COLO829 (cell line): ENCODE measurements at places on chromosomes 2 and 18.

DNA sequence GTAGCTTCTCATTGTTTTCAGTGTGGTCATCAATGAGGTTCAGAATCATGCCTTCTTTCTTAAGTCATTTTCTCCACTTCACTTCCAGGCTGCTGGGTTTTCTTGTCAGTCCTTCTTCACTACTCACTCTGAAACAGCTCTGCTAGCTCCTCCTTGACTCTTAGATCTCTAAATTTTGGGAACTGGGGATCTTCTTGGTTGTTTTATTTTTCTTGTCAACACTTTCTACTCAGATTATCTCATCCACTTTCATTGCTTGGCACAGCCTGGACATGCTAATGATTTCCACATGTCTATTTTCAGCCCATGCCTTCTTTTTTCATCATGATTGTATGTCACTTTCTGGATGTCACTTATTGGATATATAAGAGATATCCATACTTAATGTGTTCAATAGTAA lies 517.8 kb upstream of the DSEL start:
- no peak for DNase-seq

DNA sequence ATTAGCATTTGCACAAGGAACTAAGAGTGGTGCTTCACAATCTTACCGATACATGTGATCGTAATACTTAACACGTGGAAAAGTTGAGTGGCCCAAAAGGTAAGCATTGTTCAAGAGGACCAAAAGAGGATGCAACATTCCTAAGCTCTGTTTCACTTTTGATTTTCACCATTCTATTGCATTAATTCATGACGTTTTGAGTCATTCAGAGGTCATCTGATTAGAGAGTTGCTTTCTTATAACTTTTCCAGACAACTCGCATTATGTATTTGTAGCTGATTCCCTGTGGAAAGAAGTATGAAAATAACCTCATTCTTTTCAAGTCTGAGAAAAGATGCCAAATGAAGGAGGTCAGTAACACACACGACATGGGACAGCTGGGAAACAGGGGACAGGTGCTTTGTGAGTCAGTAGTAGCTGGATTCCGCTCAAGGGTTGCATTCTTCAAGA lies 344.4 kb downstream of the RND3 start:
- DNase-seq: no peak

DNA sequence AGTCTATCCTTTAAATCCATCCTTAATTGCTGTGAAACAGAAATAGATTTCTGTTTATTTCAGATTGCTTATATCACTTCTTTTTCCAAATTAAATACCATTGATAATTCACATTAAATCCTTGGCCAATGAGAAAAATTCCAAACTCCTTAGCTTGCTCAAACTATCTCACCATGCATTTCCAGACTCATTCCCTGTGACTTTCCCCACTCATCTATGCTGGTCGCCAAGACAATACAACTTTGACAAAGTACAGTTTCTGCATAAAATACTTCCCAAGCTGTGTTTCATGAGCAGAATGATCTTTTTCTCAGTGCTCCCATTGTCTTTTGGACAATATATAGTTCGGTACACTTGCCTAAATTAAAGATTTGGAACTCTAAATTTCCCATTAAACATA lies 575.6 kb downstream of the CPS1 start:
- DNase-seq: no peak

DNA sequence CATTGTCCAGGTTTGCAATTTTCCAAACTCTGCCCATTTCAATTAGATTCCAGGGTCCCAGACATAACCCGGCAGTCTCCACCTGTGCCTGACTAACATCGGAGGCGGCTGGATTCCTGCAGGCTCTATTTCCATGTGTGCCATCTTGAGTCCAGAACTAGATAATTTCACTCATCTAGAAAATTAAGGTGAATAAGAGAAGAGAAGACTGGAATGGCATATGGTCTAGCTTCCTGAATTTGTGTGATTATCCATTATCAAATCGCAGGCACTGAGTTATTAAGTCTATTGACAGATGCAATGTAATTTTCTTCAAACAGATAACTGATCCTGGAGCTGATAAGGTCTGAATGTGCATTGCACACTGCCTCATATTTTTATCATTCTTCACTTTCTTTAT lies 305.2 kb downstream of the ETAA1 start:
- no peak for DNase-seq

DNA sequence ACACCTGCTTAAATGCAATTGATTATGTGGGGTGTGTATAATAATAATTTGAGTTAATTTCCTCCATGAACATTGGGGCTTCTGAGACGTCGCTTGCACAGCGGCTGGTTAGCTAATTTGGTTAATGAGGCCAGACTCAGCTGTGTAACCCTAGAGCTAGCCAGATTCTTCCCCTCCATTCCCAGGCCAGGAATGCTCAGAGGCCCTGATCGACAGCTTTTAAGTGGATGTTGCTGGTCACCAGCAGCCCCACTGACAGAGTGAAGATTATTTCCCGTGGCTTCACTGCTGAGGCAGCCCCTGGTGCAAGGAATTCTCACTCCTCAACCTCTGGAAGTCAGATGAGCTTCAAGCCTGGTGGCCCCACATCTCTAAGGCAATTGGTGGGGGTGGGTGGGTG lies 12.4 kb upstream of the EPAS1 start:
- DNase-seq: no peak

- DNase-seq: no peak
Observed at GRCh38 chr18:68431922-68432198, 283.0 kb downstream of the TMX3 start.

DNA sequence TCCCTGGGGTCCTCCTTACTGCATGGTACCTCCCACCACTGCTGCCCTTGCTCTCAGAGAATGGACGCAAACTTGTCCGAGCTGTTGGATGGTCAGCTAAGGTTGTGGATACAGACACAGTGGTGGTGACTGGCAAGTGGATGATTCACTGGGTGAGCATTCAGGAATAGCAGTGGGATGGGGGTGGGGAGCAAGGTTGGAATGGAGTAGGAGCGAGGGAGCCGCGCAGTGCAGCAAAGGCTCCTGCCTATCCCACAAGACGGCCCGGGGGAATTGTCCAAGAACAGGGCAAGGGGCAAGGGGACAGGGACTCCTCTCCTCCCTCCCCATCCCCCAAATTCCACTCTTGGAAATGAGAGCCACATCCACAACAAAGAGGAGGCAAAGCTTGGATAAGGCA lies 102.2 kb downstream of the PIEZO2 start:
- no peak for DNase-seq

- DNase-seq: no peak
Observed at GRCh38 chr2:175730050-175730449, 272.0 kb downstream of the LNPK start.

DNA sequence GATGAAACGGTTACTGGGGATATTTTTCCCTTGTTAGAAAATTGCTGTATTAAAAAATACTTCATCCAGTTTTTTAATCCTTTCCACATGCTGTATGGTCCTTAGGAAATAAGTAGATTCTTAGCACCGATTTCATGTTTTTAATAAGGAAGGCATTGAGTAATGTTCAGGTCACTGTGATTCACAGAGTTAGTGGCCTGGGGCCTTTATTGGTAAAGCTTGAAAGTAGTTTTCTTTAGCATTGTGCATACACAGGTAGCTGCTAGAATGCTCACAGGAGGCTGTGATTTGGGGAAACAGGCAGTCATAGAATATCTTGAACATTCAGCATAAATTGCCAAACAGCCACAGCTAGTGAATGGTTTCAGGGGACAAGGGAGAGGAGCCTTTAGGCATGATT lies 79.8 kb downstream of the XRCC5 start:
- no peak for DNase-seq

GRCh38 chr18:2049986-2050385 lies 521.3 kb downstream of the METTL4 start:
- no peak for DNase-seq

DNA sequence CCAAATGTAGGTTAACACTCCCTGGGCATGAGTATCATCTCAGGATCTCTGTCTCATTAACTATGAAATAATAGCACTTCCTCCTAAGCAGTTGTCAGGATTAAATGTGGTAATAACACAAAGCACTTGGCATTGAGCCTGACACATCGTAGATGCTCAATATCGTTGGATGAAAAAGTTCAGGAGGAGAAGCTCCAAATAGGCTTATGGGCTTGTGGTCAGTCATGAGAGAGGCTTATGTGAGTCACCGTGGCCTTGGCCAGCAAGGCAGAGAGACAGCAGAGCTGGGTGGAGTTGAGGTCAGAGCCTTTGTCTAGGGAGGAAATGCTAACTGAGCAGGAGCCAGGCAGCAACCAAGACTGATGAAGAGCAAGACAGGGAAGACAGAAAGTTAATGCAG lies 68.3 kb upstream of the PPM1B start:
- DNase-seq: peak; percentile 50

GRCh38 chr18:23694637-23695430 lies 5.6 kb downstream of the LAMA3 start:
- no peak for DNase-seq

GRCh38 chr2:180143633-180144337 lies 136.7 kb upstream of the CWC22 start:
- no peak for DNase-seq

GRCh38 chr2:171939743-171940071 lies 17.4 kb downstream of the HAT1 start:
- no peak for DNase-seq

DNA sequence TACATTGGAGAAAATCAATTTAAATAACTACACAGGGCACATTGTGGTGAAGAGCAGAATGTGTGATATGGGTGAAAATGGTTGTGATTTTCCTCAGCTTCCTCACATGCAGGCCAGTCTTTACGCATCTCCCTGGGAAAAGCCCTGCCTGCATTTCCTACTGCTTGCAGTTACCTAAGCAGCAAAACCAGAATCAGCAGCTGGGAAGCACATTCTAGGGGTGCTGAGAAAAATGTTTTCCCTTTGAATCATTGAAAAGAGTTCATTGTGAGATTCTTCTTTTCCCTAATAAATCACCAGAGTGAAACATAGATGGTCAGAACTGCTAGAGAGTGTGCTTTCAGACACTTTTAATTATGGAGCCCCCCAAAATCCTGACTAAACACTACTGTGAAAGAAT lies 656.0 kb downstream of the TDRD15 start:
- DNase-seq: no peak

GRCh38 chr18:10928772-10929373 lies 220.5 kb downstream of the PIEZO2 start:
- no peak for DNase-seq

- no peak for DNase-seq
Observed at GRCh38 chr2:172928756-172929155, 146.9 kb upstream of the MAP3K20 start.

DNA sequence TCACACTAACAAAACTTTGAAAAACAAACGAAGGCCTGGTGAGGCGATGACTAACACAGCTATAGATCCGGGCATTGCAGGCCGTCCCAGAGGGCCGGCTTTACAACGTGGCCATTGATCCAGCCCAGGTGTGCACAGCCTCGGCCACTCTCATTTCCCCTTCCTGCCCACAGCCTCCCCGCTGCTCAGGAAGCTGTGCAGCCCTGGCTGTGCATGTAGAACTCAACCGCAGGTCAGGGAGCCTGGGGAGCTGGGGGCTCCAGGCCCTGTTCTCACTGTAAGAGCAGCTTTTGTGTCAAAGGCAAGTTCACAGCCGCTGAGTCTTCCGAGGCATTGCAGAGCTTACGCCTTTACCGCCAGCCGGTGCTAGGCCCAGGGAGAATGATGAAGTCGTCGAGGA lies 87.2 kb downstream of the LONRF2 start:
- no peak for DNase-seq

- DNase-seq: no peak
Observed at GRCh38 chr2:119232666-119232993, 9.0 kb downstream of the STEAP3 start.

DNA sequence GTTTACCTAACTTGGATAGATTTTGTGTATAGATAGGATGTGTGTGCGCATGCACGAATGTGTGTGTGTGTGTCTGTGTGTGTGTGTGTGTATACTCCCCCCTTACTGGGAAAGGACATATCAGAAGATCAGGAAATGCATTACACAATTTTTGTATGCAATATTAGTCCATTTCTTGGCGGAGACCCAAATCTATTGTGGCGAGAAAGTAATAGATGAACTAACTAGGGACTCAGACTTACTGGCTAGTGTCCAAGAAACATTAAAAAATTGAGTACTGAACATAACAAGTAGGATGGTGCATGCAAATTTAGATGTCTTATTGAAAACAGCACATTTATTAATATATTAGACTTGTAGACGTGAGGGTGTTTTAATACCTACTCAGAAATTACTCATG lies 1036.5 kb upstream of the FANCL start:
- no peak for DNase-seq

DNA sequence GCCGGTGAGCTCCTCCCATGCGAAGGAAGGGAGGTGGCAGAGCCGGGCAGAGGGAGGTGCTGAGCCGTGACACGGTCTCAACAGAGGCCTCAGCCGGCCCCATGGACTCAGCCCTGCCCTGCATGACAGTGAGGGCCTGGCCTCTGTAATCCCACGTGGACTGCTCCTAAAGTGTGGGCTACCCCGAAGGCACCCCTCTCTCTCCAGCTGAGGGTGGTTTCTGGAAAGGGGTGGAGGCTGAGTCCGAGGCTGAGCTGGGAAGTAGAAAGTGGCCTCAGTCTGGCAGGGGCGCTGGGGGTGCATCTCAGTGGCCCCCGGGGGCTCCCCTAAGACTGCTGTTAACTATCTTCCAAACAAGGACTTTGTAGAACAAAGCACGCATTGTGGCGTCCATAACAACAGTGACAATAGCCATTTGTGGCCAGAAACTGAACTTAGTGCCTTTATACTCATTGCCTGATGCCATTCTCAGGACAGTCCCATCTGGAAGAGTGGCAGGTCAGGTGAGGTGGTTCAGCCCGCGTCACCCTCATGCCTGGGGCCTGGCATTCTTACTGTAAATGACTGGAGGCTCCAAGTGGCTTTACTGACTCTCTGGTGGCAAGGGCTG lies 192.4 kb downstream of the TWIST2 start:
- no peak for DNase-seq

DNA sequence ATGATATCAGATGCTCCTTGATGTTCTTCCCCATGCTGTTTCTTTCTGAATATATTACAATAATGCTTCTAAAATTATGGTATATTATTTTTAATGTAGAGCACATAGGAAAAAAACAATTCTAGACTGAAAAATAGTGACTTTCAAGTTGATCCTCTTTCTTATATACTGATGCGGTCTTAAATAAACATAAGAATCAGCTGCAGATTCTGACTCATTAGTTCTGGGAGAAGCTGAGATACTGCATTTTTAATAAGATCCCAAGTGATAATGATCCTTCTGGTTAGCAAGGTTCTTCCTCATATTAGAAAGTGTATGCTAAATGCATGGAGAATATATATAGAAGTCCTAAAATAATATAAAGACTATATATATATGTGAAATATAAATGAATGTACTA lies 124.9 kb downstream of the XIRP2 start:
- no peak for DNase-seq

- peak; percentile 49 for DNase-seq
Observed at GRCh38 chr2:160491911-160492371, 1.7 kb downstream of the RBMS1 start.

DNA sequence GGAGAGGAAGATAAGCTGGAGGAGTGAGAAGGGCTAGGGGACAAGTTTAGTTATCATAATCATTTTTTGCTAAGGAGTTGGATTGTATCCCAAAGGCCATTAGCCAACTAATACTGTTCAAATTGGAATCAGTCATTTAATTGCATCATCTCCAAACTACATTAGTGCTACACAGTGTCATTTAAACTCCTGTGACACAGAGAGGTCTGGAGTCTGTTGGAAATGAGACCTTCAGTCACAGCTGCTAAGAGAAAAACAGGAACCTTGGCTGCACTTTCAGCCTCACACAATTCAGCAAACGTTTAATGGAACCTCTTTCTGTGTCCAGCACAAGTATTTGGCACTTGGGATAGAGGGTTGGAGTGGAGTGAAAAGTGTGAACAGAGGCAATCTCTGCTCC lies 175.5 kb upstream of the MGAT5 start:
- no peak for DNase-seq
